Fibroblast of skin of left biceps (primary cell): ENCODE measurements at places on chromosomes 13 and 19.
A peak's percentile ranks its signal among the peaks of the same experiment; 100 is the strongest.

DNA sequence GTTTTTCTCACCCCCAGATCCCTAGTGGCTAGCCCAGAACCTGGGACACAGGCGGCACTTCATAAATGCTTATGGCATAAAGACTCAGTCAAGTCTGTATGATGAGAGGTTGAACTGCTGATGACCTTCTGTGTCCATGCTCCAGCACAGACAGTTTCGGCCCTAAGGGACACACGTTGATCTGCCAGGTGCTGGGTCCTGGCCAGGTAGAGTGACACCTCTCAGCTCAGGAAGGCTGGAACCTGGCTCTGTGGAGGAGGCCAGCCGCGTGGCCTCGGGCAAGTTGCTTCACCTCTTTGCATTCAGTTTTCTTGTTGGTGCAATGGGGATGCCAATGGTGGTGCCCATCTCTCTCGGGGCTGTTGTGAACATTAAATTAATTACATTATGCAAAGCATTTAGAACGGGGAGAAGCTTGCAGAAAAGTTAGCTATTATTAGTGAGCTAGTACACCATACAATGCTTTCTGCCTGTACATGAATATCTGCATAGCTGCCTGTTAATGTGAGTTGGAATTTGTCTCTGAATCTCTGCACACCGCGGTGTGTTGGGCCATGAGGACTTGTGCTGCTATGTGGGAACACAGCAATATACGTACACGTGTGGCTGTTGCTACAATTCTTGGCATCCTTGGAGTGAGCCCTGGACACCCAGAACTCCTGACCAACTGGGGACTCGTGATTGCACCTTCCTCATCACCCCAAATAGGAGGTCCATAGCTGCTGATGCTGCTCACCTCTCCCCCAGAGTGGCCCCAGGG, 8.4 kb downstream of the GADD45B start:
- DNase-seq, result no peak

DNA sequence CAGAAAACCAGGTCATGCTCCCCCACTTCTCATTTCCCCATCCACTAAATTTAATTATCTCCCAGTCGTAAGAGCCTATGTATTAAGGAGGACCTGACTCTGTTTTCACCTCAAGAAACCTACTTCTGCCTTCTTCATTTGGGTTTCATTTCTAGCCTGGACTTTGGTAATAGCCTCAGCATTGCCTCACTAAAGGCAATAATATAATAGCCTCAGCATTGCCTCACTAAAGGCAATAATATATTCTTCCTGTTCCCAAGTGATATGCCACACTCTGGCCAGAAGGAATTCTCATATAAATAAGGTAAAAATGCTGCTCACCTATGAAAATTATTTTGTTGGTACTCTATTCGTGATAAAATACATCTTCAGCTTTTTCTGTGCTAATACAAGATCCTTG, 993.9 kb downstream of the EFNB2 start:
- no peak for DNase-seq

- DNase-seq, result no peak
Observed at GRCh38 chr19:21765151-21765550, 2.2 kb downstream of the ZNF100 start.

DNA sequence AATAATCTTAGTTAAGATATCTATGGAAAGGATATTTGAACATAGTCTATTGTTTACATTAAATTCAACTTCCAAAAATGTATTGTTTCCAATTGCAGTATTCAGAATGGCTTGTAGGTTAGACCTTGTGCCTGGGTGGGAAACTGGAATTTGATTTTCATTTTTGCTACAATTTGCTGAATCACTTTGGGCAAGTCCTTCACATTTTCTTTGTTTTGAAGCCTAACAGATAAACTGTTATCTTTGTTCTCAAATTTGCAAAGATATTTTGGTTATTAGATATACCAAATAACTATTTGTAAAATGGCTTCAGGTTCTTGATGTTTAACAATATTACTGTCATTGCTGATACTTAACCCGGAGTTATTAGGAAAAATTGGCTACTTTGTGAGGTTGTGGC, 82.6 kb downstream of the WDFY2 start:
- DNase-seq, result no peak

- no peak for DNase-seq
Observed at GRCh38 chr19:50264483-50265186, 61.2 kb downstream of the MYH14 start.

DNA sequence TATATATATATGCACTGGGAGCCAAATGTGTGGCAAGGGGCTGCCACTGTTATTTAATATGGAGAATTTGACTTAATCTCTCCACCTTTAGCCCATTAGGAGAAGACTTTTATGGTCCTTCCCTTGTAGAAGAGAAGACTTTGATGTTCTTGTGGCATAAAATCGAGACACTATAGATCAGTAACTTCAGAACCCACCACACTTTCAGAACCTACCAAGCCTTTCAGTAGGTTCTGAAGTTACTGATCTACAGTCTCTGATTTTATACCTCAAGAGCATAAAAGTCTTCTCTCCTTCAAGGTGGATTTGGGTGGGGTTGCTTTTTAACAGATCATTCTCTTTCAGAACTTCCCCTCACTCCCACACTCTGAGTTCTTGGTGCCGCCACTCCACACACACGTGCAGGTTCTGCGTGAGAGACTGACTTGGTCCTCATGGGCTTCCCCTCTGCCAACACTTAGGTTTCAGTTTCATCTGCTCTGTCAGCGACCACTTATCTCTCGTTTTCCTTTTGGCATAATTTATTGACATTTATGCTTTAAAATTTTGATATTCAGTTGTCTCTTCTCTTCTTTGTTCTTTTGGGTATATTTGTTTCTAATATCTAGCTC, 213.4 kb upstream of the PCDH17 start:
- no peak for DNase-seq

DNA sequence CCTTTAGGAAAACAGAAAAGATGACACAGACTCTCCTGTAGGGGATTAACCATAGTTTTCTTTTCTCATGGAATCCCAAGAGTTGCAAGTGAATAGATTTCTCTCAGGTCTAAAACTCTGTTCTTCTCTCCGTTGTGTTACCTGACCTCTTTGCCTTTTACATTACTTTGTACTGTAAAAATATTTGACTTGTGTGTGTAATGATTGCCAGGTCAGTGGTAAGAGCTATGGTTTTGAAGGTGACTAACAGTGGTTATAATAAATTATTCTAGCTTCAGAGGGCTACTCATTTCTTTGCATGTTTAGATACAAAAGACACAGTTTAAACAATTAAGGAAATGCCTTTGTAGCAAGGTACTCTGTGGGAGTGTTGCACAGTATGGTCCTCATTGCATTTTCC, 23.0 kb upstream of the PSG2 start:
- DNase-seq, result no peak

GRCh38 chr19:47037766-47038165, 10.7 kb downstream of the TMEM160 start:
- no peak for DNase-seq

- no peak for DNase-seq
Observed at GRCh38 chr13:23579896-23580683, 9.9 kb downstream of the TNFRSF19 start.

DNA sequence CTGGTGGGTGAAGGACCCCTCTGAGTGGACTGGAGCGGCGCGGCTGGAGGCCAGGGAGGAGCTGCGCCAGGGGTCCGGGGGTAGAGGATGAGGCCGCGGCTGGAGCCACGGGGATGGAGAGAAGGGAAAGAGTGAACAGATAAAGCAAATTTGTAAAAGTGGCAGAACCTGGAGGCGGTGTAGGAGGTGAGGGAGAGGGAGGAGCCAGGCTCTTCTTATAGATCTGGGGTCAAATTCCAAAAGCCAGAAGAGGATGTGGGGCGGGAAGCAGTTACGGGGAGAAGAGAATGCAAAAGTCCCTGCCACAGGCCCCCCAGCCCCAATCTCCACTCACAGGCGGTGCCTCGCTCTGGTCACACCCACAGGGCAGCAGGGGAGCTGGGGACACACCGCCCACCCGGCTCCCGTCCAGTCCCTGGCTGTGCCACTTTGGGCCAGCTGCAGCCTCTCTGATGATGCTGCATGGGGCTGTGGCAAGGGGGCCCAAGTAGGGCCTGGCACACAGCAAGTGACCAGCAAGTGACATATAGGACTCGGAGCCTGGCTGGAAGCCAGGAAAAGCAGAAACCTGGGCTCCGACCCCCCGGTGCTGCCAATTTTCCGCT, 11.1 kb downstream of the LRRC4B start:
- no peak for DNase-seq

DNA sequence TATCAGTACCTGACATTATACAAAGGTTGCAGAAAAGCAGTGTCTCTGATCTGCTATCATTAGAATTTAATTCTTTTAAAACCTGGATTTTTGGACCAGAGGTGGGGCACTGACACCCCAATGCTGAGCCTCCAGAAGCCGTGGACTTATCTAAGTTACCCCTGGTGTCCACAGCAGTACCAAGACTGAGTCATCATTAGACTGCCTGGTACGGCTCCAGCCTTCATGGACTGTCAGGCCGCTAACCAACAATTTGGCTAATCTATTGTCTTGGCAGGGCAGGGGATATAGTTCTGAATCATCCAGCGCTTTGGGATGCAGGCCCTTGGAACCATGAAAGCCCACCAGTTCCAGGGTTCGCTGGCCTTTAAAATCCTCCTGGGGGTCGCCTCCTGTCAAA, 78.3 kb downstream of the TSHZ3 start:
- no peak for DNase-seq

DNA sequence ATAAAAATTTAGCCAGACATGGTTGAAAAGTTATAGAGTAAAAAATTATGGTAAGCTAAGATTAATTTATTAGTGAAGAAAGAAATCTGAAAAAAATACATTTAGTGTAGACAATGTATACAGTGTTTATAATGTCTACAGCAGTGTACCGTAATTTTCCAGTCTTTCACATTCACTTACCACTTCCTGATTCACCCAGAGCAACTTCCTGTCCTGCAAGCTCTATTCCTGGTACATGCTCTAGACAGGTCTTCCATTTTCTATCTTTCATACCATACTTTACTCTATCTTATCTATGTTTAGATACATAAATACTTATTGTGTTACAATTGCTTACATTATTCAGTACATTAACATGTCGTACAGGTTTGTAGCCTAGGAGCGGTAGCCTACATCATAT, 1387.8 kb upstream of the ATXN8OS start:
- DNase-seq, result no peak

DNA sequence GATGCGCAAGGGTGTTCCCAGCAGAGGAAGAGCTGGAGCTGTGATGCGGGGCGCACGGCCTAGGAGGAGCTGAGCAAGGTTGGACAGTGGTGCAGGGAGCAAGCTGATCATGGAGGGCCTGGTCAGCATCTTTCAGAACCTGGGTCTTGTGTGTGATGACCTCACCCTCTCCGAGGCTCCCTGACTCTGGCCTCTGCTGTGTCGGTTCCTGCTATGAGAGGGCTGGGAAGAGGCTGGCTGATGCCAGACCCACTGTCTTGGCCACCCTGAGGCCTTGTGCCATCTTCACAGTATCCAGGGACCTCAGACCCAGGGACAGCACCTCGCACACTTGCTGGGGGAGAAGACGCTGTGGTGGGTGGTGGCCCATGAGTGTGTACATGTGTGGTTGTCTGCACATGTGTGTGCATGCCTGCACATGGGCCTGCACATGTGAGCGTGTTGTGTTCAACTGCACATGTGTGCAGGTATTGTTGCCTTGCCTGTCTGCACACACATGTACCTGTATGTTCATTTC, 16.5 kb upstream of the C13orf46 start:
- DNase-seq, result no peak

GRCh38 chr19:36031308-36031707, 1.4 kb downstream of the CLIP3 start:
- no peak for DNase-seq

DNA sequence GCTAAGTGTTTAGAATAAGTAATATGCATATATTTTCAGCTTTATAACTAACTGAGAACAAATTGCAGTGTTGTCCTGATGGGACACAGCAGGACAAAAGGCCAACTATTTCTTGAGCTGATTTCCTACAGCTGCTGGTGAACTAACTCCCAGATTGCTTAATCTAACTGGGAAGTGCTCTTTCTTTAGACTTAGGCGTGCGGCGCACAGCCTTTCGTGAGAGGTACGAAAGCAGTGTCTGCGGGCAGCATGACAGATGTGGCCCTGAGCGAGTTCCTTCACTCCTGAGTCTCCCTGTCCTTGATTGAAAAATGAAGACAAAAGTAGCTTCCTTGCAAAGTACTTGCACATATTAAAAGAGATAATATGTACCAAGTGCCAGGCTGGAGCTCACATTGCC, 47.3 kb upstream of the NPAS1 start:
- DNase-seq, result no peak

DNA sequence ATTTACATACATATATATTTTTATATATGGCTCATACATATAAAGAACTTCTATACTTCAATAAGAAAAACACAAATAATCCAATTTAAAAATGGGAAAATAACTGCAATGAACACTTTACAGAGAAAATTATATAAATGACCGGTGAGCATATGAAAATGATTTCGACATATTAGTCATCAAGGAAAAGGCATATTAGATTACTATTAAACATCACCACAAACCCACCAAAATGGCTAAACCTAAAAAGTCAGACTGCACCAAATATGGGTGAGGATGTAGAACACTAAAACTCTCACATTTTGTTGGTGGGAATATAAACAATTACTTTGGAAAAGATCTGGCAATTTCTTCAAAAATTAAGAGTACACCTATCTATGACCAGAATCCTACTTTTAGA, 316.2 kb downstream of the ENOX1 start:
- peak; percentile 3 for DNase-seq

- peak; percentile 51 for DNase-seq
Observed at GRCh38 chr13:44365008-44365407, 8.6 kb upstream of the SERP2 start.

DNA sequence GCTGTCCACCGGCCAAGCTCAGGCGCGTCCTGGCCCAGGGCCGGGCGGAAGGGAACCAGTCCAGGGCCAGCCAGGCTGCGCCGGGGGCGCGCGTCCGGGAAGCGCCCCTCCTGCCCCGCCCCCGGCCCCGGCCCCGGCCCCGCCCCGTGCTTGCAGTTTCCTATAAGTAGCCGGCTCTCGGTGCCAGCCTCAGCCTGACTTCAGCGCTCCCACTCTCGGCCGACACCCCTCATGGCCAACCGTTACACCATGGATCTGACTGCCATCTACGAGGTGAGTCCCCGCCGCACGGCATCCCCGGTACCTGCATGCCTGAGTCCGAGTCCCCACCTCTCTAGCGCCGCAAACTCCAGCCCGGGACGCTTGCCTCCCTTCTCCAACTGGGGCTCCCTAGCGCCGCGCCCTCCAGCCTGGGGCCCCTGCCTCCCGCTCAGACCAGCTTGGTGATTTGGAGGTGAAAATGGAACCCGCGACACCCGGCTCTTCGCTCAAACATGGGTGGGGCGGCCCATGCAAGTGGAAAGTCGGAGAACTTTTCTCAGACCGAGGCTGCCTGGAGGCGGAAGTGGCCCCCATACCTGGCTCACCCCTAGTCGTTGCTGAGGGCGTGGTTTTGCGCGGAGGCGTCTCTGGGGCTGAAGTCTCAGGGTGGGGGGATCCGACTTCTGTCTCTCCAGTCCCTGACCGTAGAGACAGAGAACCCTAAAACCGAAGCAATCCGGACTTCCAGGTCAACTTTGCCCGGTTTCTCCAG, at the start of gene ZFP36:
Gene ZFP36, plus strand, starts transcription at position 192 of the 754 bp plus-strand sequence. Its CDS starts 58 bp downstream, at position 250.
- no peak for DNase-seq

DNA sequence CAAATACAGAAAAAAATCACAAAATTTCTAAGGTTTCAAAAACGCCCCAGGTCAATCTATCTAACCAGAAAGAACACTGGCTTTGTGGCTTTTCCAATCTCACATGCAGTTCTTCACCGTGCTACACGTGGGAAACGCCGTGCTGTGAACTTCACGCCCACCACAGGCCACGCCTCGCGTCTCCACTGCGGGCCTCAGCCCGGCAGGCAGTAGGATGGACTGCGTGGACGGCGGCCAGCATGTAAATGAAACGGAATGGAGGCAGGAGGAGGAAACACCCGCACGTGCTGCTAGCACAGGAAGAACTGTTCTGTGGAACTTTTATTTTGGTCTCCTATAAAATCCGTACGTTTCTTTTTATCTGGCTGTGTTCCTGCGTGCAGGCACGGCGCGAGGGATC, 23.8 kb downstream of the ZNF787 start:
- no peak for DNase-seq
